Type B pancreatic cell (in vitro differentiated cells): ENCODE measurements at places on chromosomes 1 and 21. TPM values are rescaled to one million over a fixed set of nuclear protein-coding genes. Genes with fewer than 3 reads are reported as not detected.
A peak's percentile ranks its signal among the peaks of the same experiment; 100 is the strongest.

The B3GALT6 gene
- 19.5 and 30.2 TPM in 2 replicates for total RNA-seq

The KCNQ4 gene
- total RNA-seq = 0.85 and 1.1 TPM in 2 replicates

The FAM78B gene
- total RNA-seq = 2.6 and 2.9 TPM in 2 replicates

The MMP23B gene
- 2.2 and 6.8 TPM in 2 replicates for total RNA-seq

GRCh38 chr1:207495801-207496792 is at the start of gene CR1:
CR1 (plus strand) TSS chr1:207496157; CDS start chr1:207496268, 111 bp downstream.
- peak within 1 kb of the TSS; percentile 82 for H3K4me3 ChIP-seq
- no peaks in the 10 kb centered on the region for H3K4me1 ChIP-seq
- DNase-seq = peak; percentile 71
- H3K27ac ChIP-seq = peak within 1 kb of the TSS; percentile 8

GRCh38 chr1:74728736-74729135 is 4.1 kb downstream of the CRYZ start:
- peaks cover 7% of the 10 kb centered on the region for H3K4me1 ChIP-seq
- H3K27ac ChIP-seq = no peak overlapping the region
- no peak for DNase-seq
- peaks cover 26% of the 10 kb centered on the region for H3K36me3 ChIP-seq
- no peaks in the 10 kb centered on the region for H3K27me3 ChIP-seq
- H3K4me3 ChIP-seq = no peak overlapping the region

DNA sequence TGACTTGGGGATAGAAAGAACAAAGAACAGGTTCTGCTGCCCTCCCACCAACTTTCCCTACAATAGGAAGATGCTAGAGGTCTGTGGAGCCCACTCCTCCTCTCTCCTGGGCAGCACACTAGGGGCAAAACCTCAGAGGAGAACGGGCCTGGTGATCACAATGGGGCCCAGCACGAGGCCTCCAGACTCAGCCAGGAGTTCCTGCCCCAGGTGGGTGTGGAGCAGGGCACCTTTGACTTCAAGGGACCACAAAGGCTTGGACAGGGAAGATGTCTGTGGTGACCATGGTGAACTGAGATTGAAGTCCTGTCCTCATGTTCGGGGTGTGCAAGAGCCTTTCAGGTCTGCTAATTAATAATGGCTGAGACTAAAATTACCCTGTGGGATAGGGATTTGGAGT is 88.8 kb downstream of the LAMC2 start:
- H3K4me3 ChIP-seq = no peak overlapping the region
- no peak for DNase-seq
- no peaks in the 10 kb centered on the region for H3K27me3 ChIP-seq
